ENCODE measurements at places on chromosomes 6 and 20.
A peak's percentile ranks its signal among the peaks of the same experiment; 100 is the strongest.

DNA sequence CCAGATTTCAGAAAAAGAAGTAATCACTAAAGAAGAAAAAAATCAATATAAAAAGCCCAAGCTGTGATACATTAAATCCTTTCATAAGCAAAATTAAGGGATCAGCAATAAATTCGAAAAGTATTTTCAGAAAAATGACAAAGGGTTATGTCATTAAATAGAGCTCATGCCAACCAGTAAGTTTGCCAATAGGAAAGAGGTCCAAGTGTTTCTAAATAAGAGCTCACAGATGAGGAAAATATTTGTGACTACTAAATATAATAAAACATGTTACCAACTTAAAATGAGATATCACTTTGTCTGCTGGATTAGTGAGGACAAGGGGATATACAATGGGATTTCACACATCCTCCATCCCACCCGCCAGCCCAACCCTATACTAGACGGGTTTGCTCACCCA lies 140.3 kb upstream of the EYA4 start:
- DNase-seq = no peak

GRCh38 chr6:74356391-74356790 lies 660.4 kb downstream of the CD109 start:
- DNase-seq = no peak

- DNase-seq = no peak
Observed at GRCh38 chr20:10719740-10720385, 46.1 kb upstream of the JAG1 start.

GRCh38 chr6:2477666-2478065 lies 232.3 kb upstream of the GMDS start:
- no peak for DNase-seq

DNA sequence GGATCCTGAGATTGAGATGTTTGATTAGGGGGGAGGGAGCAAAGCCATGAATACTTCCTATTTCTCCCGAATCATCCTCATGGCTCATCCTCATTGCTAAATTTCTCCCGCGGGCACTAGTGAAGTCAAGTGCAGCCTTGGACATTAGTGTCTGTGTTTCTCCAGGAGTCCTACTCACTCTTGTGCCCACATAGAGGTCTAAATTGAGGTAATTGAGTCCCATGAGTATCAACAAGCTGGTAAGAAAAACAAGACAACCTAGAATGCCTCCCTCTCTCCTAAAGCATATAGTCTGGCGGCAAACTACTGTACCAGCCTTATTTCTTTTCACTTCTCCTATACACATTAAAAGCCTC lies 420 bp downstream of the CENPQ start:
- DNase-seq = no peak

DNA sequence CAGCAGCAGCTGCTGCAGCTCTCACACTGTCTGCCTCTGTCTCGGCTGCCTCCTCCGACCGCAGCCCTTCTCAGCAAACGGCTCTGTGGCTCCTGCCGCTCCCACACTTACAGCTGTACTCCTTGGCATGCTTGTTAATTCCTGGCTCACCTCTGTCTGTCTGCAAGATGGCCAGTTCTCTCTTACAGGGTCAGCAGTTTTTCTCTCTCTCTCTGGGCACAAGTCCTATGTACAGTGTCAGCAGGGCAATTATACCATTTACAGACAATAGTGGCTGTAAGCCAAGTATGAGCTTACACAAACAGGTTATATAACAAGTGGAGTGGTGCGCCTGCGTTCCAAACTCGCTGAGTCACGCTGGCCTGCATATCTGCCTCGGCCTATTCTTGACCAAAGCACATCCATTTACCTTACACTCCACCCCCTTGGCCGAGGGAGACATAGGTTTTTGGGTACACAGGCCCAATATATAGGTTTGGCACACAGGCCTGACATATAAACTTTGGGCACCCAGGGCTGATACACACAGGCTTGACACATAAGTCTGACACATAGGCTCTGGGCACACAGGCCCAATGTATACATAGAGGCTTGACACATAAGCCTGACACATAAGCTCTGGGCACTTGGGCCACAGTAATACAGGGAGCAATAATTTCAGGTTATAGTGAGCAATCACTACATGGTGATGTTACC lies 4.4 kb downstream of the ZKSCAN3 start:
- DNase-seq = no peak

GRCh38 chr6:111841822-111842221 lies 31.4 kb downstream of the FYN start:
- peak; percentile 65 for DNase-seq

- no peak for DNase-seq
Observed at GRCh38 chr20:36241678-36242077, 5.4 kb downstream of the AAR2 start.

DNA sequence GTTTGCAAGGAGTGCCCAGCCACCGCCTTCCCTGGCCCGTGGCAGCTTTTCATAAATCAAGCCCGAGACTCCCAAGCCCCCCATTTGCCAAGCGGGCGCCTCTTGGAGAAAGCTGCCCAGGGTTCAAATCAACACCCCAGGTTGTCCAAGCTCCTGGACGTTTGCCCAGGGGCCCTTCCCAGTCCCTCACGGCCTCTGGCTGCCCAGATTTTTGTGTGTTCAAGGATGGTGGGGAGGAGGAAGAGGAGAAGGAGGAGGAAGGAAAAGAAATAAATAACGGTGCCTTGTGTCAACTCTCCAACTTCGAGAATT lies 20.6 kb upstream of the NFATC2 start:
- DNase-seq = no peak

GRCh38 chr6:16677458-16677857 lies 83.8 kb downstream of the ATXN1 start:
- DNase-seq = no peak

DNA sequence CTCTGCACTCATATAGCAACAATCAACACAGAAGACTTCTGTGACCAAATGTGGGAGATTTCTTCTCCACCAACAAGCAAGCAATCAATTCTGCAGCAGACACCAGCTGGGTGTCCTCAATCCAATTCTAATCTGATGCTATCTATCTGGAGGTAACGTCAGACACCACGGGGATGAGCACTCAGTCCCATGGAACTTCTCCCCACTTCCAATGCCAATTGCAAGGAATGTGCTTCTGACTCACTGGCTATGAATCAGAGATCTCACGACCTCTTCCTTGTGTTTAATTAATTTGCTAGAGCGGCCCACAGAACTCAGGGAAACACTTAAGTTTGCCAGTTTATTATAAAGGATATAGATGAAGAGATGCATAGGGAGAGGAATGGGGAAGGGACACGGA lies 103.5 kb upstream of the SIRPG start:
- no peak for DNase-seq

GRCh38 chr6:42047790-42048405 lies 2.4 kb upstream of the TAF8 start:
- DNase-seq = no peak

DNA sequence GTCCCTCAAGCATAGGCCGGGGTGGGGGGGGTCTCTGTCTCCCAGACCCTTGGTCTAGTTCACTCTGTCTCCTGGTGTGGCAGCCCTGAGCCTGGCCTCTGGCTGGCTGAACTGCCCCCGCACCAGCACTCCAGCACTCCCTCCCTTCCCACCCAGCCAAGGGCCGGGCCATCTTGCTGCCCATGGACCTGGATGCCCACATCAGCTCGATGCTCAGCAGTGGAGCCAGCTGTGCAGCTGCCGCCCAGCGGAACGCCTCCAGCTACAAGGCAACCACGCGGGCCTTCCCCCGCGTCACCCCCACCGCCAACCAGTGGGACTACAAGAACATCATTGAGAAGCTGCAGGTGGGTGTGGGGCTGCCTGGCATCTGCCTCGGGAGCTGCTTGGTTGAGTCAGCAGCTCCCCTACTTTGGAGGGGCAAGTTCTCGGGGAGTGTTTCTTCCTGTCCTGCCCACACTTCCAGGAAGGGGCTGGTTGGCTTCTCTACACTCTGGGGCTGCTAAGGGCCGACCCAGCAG lies 28.4 kb downstream of the UQCC2 start:
- no peak for DNase-seq

DNA sequence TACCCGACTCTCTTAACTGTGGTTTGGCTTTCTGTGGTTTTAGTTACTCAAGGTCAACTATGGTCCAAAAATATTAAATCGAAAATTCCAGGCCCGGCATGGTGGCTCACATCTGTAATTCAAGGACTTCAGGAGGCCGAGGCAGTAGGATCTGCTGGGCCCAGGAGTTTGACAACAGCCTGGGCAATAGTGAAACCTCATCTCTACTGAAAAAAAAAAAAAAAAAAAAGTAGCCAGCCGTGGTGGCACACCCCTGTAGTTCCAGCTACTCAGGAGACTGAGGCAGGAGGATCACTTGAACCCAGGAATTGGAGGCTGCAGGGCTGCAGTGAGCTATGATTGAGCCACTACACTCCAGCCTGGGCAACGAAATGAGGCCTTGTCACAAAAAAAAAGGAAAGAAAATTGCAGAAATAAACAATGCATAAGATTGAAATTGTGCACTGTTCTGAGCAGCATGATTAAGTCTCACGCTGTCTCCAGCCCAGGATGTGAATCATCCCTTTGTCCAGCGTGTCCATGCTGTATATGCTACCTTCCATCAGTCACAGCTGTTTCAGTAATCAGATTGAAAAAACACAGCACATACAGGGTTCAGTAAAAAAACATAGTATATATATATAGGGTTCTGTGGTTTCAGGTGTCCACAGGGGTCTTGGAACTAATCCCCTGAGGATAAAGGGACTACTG lies 40.7 kb downstream of the RGS17 start:
- DNase-seq = no peak

- DNase-seq = no peak
Observed at GRCh38 chr20:64049060-64049877, at the start of gene SOX18. Gene SOX18, minus strand, starts transcription at chr20:64049639. Its CDS starts 123 bp downstream, at chr20:64049516.

GRCh38 chr6:163066200-163066599 lies 338.4 kb downstream of the PACRG start:
- no peak for DNase-seq

GRCh38 chr6:48959251-48960060 lies 503.6 kb downstream of the MMUT start:
- DNase-seq = no peak

- no peak for DNase-seq
Observed at GRCh38 chr6:166987930-166988329, 11.3 kb upstream of the CEP43 start.

- no peak for DNase-seq
Observed at GRCh38 chr6:33080127-33081089, 4.6 kb downstream of the HLA-DPB1 start.

DNA sequence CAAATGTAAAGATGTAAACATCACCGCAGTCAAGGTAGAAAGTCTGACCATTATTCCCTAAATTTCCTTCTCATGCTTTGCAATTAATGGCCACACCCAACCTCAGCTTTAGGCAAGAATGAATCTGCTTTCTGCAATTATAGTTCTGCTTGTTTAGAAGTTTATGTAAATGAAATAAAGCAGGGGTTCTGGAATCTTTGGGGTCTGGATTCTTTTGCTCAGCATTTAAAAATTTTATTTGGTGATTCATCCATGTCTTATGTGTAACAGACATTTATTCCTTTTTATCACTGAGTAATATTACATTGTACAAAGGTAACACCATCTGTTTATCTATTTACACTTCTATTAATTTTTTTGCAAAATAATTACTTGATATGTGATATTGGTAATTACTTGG lies 613.6 kb downstream of the UTRN start:
- no peak for DNase-seq

DNA sequence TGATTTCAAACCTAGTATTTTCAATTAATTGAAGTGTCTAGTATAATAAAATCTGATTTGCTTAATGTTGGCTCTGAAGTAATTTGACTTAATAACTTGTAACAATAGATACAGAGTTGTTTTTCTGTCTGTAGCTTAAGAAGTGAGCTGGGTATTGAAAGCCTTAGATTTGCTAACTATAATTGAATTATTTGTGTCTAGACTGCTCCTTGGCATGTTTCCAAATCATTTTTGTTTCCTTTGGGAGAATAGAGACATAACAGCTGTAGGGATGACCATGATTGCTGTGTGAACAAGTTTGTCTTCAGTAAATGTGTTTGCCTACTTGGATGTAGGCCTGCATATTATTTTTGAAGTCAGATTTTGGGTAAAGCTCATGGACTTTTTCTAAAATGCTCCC lies 115.4 kb downstream of the SCAF8 start:
- DNase-seq = no peak

DNA sequence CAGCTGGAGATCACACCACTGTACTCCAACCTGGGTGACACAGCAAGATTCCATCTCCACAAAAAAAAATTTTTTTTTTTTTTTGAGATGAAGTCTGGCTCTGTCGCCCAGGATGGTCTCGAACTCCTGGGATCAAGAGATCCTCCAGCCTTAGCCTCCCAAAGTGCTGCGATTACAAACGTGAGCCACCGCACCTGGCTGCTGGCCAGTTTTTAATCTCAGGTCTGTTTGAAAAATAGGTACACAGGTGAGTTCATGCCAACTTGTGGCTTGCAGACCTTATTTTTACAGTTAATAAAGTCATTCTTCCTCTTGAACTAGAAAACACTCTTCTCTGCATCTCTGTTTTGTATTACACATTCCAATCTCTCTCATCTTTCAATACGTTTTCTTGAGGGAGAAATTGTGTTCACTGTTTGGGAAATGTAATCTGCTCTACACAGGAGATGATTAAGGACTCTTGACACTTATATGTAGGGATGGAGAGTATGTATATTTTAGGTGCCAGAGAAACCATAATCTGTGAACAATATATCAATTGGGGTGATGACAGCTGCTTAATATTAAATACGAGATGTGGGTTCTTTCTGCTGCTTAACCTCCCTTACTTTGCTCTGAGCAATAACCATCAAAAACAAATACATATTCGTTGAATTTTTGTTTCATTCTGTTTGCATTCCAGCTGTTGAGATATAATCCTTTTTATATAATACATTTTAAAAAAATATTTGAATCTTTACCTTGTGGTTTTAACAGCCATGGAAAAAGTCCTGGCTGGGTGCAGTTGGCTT lies 17.7 kb upstream of the RIPOR3 start:
- DNase-seq = no peak

DNA sequence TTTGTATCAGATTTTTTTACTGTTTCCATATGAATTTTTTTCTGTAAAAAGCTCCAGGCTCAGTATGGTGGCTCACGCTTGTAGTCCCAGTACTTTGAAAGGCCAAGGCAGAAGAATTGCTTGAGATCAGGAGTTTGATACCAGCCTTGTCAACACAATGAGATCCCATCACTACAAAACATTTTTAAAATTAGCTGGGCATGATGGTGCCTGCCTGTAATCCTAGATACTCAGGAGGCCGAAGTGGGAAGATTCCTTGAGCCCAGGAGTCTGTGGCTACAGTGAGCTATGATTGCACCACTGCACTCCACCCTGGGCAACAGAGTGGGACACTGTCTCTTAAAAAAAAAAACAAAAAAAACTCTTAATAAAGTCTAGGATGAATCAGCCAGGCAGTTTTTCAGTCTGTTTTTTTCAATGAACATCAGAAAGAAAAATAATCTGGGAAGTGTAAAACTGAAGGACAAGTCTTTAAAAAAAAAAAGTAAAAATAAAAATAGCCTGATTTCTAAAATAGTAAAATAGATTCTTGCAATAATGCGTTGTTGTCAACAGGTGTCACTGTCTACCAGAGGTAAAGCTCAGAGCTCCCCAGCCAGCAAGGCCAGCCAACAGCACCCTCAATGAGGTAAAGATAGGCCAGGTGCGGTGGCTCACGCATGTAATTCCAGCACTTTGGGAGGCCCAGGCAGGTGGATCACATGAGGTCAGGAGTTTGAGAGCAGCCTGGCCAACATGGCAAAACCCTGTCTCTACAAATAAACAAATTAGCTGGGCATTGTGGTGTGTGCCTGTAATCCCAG lies 9.3 kb upstream of the ATG5 start:
- DNase-seq = peak; percentile 12

GRCh38 chr20:22815603-22816315 lies 219.4 kb upstream of the SSTR4 start:
- no peak for DNase-seq
